ENCODE measurements at places on chromosomes 4 and X.

DNA sequence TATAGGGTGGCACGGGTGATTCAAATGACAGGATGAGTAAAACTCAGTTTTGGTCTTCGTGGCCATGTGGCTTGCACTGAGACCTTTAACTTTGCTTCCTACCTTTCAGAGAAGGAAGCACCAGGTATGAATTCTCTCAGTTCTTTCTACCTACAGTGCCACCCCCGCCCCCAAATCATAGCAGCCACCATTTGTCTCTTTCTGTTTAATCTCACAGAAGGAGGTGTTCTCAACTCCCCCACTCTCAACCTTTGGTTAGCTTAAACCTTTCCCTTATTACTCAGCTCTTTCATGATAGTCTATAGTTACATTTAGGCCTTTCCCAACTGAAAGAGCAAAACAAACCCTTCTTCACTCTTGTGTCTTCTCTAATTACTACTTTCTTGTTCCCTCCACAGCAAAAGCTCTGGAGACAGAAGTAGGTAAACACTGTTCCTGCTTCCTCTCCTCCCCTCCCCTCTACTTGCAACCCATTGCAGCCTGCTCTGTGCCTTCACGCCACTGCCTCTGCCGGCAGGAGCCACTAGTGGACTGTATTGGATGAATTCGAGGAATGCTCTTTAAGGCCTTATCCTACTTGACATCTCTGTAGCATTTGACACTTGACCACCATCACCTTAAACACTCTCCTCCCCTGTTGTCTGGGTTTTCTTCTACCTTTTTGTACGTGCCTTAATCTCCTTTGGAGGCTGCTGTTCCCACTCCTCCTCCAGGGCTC lies 123.7 kb downstream of the AFF1 start:
- DNase-seq, result peak; percentile 2

DNA sequence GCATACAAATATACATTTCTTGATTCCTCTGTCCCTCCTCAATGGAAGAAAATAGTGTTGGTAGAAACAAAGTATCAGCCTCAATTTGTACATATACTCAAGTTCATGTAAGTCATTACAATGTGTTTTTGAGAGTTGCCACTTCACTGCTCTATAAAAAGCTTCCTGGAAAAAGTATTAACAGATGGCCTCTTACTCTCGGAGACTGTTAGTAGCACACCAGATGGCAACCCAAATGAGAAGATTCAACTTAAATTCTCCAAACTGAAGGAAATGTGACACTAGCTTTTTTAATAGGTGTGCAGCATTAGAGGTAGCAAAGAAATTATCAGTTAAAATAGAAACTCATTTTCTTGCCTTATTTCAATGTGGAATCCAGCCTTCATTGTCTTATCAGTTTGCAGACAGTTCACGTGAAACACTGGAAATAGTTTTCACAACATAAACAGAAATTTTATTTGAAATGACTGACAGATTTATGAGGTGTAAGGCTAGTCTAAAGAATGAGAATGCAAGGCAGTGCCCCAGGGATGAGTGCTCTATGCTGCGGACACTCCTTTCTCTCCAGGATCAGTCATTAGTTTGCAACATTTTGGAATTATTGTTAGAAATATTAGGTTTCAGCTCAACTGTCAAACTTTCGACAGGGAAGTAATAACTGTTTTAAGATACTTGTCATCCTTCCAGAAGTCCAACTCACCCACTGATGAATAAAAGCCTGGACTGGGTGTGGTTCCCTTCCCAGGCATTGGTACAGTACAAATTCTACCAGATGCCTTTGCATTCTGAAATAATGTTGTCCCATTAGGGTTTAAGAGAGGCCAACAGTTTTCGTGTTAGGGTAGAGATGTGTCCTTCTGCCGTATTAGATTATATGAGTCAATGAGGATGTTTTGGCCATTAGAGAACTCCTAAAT lies 50.9 kb downstream of the IDS start:
- no peak for DNase-seq

DNA sequence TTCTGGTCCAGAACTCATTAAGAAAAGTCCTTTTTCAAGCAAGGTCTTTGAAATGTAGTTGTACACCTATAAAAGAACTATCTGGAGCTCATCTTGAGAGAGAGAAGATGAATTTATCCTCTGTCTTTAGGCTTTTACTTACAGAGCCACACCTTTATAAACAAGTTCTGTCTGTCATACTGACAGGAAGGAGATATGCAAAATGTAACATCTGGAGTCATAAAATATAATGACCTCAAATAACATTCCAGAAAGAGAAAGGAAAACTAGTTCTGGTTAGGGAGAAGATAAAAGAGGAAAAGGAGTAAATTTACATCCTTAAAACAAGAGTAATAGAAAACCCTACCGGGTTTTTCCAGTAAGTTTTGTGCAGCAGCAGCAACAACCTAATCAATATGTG lies 1.3 kb downstream of the INPP4B start:
- DNase-seq, result no peak

GRCh38 chrX:48636301-48636700 lies 39.0 kb downstream of the WDR13 start:
- DNase-seq, result no peak

DNA sequence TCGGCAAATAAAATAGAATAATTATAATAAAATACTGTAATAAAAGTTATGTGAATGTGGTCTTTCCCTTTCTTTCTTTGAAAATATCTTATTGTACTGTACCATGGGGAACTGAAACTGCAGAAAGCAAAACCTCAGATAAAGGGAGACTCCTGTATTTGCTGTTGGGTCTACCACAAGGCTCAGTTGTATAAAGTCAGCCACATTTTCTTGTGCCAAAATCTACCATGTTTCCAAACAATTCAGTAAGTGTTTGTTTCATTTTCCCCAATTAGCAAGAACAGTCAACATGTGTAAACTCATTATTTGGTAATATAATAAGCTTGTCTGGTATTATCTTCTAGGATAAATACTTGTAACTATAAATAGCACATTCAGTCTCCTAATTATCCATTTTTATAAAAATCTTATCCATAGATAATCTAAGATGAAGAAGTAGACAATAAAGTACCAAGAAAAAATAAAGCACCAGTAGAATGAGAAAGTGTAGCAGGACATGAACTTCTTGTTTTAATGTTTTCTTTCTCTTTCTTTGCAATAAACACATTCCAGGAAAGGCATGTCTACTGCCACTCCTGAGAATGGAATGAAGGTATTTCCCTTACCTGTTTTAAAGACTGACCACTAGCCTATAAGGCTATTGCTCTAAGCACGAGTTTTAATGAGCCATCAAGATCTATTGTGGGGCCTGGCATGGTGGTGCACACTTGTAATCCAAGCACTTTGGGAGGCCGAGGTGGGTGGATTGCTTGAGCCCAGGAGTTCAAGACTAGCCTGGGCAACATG lies 15.0 kb upstream of the OTUD4 start:
- no peak for DNase-seq

- DNase-seq, result no peak
Observed at GRCh38 chr4:53455766-53456165, 78.3 kb downstream of the FIP1L1 start.

- DNase-seq, result peak; percentile 5
Observed at GRCh38 chrX:119273420-119274192, 37.5 kb downstream of the PGRMC1 start.

DNA sequence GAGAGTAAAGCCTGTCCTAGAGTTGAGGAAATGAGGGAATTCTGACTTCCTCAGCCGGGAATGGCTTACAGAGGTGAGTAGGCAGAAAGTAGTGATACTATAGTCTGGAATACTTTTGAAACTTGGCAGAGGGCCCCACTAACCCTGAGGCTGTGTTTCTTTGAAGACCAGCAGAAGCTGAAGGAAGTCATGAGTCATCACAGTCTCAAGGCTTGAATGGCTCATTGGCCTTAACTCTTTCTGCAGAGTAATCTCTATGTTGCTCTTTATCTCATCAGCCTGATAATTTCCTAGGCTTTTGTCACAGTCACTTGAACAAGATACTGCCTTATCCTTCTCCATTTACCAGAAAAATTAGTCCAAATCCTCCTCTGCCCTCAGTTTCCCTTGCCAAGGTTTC lies 80.8 kb downstream of the ANKRD50 start:
- DNase-seq, result no peak

DNA sequence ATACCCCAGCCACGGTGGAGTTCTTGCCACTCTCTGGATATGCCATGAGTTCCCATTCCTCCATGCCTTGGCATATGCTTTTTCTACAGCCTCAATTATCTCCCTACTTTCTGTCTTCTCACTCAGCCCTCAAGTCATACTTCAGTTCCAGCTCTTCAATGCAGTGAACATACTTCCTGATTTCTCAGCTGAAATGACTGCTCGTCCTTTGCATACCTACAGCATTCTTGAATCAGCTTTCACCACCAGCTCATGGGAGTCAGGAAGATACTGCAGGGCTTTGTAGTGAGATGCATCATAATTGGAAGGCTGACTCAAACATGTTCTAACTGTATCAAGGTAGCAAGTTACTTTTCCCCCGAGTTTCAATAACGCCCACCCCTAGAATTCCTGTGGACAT lies 118.4 kb downstream of the APBB2 start:
- DNase-seq, result no peak

DNA sequence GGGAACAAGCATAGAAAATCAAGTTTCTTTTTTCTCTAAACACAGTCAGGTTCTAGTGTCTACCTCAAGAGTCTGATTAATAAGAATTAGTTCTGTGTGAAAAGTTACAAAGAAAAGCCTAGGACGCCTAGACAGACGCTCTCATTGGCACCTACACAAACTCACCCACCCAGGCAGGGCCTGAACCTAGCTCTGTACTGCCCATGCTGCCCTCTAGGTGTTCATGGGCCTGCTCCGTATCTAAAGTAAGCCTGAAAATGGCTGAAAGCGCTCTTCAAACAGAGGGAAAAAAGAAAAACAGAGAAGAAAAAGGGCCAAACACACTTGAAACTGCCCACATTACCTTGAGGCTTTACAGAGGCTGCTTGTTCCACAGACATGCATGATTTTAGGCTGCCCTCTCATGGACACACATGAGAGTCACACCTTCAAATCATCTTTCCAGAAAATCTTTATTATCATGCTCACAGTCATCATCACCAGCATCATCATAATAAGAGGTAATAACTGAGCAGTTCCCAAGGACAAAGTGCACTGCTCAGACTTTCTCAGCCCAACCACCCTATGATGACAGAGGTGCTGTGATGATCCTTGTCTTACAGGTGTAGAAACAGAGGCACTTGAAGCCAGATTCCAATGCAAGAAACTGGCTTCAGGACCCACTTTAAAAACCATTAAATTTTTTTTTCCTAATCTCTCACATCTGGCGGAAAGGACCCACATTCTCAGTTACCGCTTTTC lies 49.6 kb downstream of the MAP7D2 start:
- no peak for DNase-seq

- DNase-seq, result no peak
Observed at GRCh38 chr4:123649250-123649644, 252.7 kb downstream of the SPRY1 start.

GRCh38 chr4:129863206-129863605 lies 767.3 kb downstream of the C4orf33 start:
- no peak for DNase-seq

GRCh38 chrX:20527558-20528011 lies 260.9 kb upstream of the RPS6KA3 start:
- no peak for DNase-seq

GRCh38 chr4:124417371-124417770 lies 295.2 kb downstream of the ANKRD50 start:
- DNase-seq, result no peak

DNA sequence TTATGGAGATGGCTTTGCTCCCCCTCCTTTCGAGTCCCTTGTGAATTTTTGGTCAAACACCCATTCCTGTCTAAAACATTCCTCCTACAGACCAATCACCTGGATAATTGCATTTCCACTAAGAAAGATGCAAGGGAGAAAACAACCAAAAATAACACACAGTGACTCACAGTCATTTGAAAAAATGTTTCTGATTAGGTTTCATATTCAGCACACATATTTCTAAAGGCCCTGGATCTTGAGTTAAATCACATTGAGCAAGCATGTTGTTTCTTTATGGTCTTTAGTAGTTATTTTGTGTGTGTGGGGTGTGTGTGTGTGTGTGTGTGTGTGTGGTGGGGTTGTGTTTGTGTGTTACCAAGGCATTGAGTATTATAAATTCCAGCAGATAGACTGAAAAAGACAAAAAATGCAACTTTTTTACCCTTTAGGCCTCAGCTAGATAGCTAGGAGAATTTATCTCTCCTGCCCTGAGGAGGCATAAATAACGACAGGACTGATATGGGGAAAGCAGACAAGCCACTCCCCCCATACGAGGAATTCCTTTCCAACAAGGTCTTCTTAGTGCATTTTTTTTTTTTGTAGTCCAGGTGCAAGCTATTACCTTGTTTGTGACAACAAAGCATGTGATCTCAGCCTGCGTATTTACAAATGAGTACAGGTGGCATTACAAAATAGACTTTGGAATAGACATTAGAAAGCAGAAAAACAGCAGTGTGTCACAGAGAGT lies 265.4 kb upstream of the ADGRL3 start:
- no peak for DNase-seq

DNA sequence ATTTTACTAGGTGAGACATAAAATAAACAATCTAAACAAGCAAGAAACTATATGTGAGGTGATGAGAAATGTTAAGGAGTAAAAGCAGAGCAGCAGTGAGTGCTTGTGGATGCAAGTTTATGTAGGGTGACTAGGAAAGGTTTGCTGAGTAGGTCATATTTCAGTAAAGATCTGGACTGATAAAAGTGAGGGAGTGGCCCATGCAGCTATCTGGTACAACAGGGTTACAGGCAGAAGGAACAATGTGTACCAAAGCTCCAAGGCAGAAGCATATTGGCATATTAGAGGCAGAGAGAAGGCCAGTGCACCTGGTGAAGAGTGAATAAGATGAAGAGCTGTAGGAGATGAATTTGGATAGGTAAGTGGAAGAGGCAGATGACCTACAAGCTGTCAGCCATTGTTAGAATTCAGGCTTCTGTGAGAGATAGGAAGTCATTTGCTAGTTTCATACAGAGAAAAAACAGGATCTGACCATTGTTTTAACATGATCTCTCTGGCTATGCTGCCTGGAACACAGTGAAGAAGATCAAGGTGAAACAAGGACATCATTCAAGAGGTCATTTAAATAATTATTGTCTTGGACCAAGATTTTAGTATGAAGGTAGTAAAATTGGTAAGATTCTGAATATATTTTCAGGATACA lies 274.6 kb downstream of the ANKRD50 start:
- no peak for DNase-seq

- no peak for DNase-seq
Observed at GRCh38 chrX:34638116-34638515, 19.0 kb downstream of the TMEM47 start.

DNA sequence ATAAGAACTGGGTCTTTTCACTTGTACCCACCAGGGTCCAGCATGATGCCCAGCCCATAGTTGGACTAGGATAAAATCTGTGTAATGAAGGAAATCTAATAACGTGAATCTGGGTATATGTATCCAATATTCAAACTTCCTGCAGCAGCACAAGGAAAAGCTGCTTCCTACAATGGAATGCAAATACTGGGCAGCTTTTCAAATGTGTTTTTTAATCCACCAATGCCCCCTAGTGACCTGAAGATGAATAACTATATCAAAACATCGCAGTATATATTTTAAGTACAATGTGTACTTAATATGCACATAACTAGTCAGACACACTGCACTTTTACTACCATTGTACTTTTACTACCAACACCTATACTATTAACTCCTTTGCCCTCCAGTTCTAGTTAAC lies 5.3 kb downstream of the APOO start:
- no peak for DNase-seq

GRCh38 chr4:169015186-169015623 lies 5.2 kb upstream of the CBR4 start:
- no peak for DNase-seq
